Hepatic stellate cell (primary cell): ENCODE measurements at places on chromosomes 7 and 10.
A peak's percentile ranks its signal among the peaks of the same experiment; 100 is the strongest.

DNA sequence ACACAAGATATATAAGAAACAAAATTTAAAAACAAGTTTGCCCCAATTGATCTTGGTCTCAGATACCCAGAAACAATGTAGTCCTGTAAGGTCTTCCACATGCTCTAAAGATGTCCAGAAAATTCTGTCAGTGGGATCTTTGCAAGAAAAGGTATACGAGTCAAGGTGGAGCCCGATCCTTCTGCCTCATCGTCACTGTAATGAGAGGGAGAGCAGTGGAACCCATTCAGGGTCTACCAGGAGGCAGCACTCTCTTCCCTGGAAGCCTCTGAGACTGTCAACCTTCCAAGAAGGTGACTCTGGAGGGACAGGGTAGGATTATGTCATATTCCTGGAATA lies 112.8 kb downstream of the JCAD start:
- DNase-seq, result no peak

- DNase-seq, result peak; percentile 81
These were observed 11.9 kb downstream of the FLNC start for GRCh38 chr7:128841921-128842673.

DNA sequence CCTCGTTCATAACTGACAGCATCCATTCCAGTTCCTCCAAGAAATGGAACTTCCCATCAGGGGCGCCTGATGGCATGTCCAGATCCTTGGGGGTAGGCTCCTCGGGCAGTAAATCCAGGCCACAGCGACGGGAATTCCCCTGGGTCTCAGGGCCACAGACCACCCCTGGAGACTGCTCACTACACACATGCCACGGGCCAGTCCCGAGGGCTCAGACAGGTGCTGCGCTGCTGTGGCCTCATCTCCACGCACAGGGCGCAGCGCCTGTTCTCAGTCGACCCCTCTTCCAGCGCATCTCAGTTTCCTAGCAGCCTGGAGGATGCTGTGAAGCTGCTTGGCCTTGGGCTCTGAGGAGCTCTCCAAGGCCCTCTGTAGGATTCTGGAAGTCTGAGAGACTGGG lies 473.5 kb upstream of the FOXK1 start:
- no peak for DNase-seq

GRCh38 chr10:72690071-72690755 lies 1.7 kb upstream of the MCU start:
- no peak for DNase-seq

- no peak for DNase-seq
These were observed 477.9 kb downstream of the RPS24 start for GRCh38 chr10:78511324-78512204.

DNA sequence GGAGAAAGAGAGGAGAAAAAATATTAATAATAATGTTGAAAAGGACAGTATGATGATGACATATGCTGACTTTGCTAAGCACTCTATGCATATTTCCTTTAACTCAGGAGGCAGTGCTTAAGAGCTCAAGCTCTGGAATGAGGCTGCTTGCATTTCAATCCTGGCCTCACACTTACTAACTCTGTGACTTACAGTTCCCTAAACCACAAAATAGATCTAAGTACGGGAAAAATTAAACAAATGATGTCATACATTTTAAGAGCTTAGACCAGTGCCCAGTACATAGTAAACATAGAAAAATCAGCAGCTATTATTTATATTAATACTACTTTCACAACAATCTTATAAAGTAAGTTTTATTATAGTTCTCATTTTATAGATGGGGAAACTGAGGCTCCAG lies 61.3 kb downstream of the GFRA1 start:
- DNase-seq, result peak; percentile 4
